T-helper 17 cell (primary cell): ENCODE measurements at places on chromosomes 6 and 20. TPM values are rescaled to one million over a fixed set of nuclear protein-coding genes. Genes with fewer than 3 reads are reported as not detected.

- H3K27ac ChIP-seq: no peak overlapping the region
- no peak for DNase-seq
- peaks cover 3% of the 10 kb centered on the region for H3K36me3 ChIP-seq
- H3K4me1 ChIP-seq: peaks cover 4% of the 10 kb centered on the region
- no peak overlapping the region for H3K4me3 ChIP-seq
- peaks cover 65% of the 10 kb centered on the region for H3K27me3 ChIP-seq
These were observed 12.1 kb upstream of the TGM2 start for GRCh38 chr20:38177201-38177600.

- DNase-seq: no peak
- H3K27ac ChIP-seq: peak overlapping the region; percentile 85
- H3K4me3 ChIP-seq: no peak overlapping the region
- no peaks in the 10 kb centered on the region for H3K27me3 ChIP-seq
- H3K36me3 ChIP-seq: peaks cover 13% of the 10 kb centered on the region
These were observed 124.1 kb downstream of the PREX1 start for GRCh38 chr20:48703511-48704219.

- no peaks in the 10 kb centered on the region for H3K27me3 ChIP-seq
- H3K4me3 ChIP-seq: no peak overlapping the region
- H3K36me3 ChIP-seq: no peaks in the 10 kb centered on the region
- H3K4me1 ChIP-seq: no peaks in the 10 kb centered on the region
These were observed 374.3 kb upstream of the CHD6 start for GRCh38 chr20:41992481-41992880.

GRCh38 chr20:3046677-3047462, 1.0 kb downstream of the MRPS26 start:
- H3K27ac ChIP-seq: peak overlapping the region; percentile 9
- peak overlapping the region; percentile 92 for H3K4me3 ChIP-seq
- no peak for DNase-seq
- H3K27me3 ChIP-seq: no peaks in the 10 kb centered on the region

The SYNDIG1 gene
- not detected for total RNA-seq
